ENCODE measurements at places on chromosomes 5 and 9.

GRCh38 chr5:137705106-137705505, 30.8 kb downstream of the KLHL3 start:
- DNase-seq, result peak; percentile 30

- peak; percentile 27 for DNase-seq
Measured at GRCh38 chr5:59097116-59097515, 514.2 kb downstream of the RAB3C start.

DNA sequence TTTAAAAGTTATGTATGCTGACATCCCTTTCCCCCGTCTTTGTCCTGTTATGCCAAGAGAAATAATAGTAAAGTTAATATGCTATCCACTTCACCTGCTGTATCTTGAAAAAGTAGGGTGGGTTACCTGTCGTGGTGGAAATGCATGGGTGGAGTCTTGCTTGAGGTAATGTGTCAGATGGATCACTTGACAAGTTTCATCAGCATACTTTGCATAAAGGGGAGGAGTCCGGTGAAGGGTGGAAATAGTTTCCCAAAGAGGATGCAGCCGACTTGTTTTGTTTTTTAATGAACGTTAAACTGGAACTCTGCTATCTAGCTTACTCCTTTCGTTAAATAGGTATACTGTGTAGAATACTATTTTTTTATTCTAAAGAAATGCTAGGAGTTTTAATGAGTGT, 9.0 kb upstream of the DMRT3 start:
- no peak for DNase-seq

GRCh38 chr5:68898951-68899471, 194.8 kb upstream of the SLC30A5 start:
- DNase-seq, result peak; percentile 42

DNA sequence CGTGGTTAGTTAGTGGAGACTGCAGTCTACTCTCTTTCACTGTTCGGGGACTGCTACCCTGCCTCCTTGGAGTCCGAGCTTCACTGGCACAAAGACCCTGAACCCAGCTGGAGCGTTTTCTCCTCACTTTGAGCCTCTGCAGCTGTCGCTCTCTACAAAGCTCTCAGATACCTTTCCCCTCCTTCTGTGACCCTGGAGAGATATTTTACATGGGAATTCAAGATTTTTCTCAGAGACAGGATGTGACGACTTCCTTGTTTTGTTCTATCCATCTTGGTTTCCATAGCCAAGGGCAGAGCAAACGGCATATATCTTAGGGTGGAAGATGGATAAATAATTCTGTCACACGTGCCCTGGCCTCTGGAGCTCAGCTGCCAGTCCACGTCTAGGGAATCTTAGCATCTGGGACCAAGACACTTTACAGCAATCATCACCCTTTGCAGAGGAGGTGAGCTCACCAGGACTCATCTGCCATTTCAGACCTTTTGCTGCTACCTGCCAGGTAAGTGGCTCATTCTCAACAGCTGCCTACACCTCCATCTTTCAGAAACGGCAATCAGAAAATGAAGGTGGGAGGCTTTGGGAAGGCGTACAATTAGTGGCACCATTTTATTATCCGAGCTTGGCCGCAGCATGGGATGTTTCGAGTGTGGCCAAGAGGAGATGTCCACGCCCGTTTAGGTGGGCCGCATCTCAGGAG, at the start of gene BTNL9:
Gene BTNL9, plus strand, starts transcription at position 336 of the 700 bp plus-strand sequence. CDS start 5,224 bp downstream, outside the sequence.
- DNase-seq, result no peak

DNA sequence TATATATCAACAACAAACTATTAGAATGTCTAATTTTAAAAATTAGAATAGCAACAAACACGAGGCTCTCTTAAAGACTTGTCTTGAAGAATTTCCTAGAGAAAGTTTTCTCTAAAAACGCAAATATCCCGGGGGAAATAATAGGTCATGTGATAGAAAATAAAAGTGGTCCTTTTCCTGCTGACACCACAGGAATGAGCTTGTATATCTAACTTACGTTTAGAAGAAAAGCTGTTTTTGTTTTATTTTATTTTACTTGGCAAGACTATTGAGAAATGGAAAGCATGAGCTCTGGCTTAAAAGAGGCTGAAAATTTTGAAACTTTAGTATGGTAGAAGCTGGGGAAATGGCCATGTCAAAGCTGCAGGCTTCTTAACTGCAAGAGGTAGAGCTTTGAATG, 465.0 kb downstream of the AGTPBP1 start:
- no peak for DNase-seq

DNA sequence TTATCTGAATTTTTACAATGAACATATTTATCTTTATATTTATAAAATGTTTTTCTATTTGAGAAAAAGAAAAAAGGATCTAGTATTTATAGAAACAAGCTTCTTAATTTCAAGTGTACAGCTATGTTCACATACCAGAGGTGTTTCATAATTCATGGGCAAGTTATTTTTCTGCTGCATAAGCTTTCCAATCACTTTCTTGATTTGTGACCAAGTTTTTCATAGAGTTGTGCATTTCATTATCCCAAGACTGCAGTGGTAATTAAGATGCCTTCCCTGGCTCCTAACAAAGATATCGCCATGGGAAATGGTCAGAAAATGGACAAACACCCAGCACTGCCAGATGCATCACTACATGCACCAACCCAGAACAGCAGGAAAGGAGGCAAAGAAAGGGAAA, 124.6 kb downstream of the GNAQ start:
- DNase-seq, result no peak

DNA sequence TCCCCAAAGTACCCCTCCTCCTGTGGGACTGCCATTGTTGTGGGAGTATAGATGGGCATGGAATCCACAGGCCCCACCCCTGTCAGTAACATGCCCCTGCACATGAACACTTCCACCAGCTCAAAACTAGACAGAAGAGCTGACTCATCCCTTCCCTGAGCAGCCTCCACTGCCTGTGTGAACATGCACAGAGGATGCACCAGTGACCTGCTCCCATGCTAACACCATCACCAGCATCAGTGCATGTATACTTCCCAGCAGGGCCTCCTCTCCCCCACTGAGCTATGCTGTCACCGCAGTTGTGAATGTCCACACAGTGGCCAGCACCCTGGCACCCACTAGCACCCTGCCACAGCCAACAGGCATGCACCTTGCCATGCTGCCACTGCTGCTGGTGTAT, 939.8 kb downstream of the EFNA5 start:
- no peak for DNase-seq

GRCh38 chr5:102583276-102584124, 84.7 kb upstream of the SLCO6A1 start:
- no peak for DNase-seq

GRCh38 chr5:95087816-95088317, 197.0 kb downstream of the MCTP1 start:
- DNase-seq, result no peak

DNA sequence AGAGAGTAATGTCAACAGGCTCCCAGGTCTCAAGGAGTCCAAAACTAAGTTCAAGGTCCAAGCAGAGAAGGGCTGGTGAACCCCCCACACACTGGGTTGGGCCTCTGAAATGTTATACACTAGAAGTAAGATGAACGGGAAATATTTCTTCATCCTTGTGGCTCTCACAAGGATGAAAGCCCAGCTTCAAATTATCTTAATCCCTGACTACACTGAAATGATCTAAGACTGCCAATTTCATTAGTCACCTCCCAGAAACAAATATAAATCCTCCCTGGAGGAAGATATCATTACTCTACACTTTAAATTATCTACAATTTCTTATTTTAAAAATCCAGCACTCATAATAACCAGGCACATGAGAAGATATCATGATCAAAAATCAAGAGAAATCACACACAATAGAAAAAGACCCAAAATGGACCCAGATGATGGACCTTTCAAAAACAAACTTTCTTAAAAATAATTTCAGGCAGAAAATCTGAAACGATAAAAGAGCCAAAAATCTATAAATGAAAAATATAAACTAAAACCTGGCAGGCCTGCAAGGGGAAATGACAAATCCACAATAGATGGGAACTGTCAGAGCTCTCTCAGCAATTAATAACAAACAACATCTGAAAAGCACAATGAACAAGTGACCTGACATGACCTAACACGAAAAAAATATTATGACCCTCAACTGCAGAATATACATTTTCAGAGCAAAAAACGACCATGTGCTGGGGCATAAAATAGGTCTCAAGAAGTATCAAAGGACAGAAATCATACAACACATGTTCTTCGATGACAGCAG, 117.4 kb downstream of the GPR21 start:
- DNase-seq, result no peak

GRCh38 chr9:4366591-4367330, 66.9 kb upstream of the GLIS3 start:
- peak; percentile 63 for DNase-seq

- DNase-seq, result no peak
Measured at GRCh38 chr5:61823065-61823464, 482.9 kb upstream of the KIF2A start.

DNA sequence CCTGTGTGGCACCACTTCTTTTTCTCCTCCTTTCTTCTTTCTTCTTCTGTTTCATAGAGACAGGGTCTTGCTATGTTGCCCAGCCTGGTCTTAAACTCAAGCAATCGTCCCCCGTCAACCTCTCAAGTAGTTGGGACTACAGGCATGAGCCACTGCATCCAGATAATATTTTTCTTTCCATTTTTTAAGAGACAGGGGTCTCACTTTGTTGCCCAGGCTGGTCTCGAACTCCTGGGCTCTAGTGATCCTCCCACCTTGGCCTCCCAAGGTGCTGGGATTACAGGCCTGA, 47.4 kb upstream of the IER5L start:
- no peak for DNase-seq

DNA sequence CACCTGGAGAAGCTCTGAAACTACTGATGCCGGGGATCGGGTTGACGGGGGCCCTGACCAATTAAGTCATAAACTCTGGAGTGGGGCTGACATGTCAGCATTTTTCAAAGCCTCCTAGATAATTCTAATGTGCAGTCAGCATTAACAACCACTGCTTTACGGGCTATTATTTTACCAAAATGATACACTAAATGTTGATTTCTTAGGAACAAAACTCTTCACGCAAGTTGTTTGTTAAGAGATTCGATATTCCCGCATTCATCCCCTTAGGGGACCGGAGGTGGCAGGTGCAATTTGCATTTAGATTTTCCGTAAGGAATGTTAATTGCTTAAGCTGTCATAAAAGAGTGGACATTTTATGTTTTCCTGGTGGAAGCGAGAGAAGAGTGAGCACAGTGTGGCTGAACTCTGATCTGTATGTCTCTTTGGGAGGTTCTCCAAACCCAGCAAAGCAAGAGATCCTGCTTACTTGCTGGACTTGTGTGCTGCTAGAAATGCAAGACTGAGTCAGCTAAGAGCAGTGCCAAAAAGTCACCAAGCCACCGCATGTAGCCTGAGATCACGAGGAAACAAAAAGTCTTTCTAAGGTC, 77.6 kb downstream of the UGCG start:
- peak; percentile 43 for DNase-seq

- DNase-seq, result no peak
Measured at GRCh38 chr9:137907776-137908175, 30.2 kb downstream of the CACNA1B start.

DNA sequence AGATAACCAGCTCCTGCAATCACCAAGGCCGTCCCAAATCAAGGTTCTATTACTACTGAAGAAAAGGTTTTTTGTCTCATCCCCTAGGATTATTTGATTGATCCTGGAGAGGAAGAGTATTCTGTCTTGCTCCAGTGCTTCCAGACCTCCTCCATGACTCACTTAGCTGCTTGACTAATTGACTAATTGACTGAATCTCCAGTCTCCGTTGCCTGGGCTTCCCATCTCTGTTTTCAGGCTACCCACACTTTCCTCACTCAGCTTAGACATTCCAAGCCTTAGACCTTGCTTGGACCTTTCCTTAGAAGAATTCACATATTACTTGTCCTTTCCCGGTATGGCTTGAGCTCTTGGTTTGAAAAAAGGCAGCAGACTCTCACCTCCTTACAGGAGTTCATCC, 60.6 kb downstream of the FRMD3 start:
- DNase-seq, result peak; percentile 67

- no peak for DNase-seq
Measured at GRCh38 chr5:137718611-137719010, 17.3 kb downstream of the KLHL3 start.

GRCh38 chr5:91293131-91293530, 90.0 kb downstream of the ARRDC3 start:
- no peak for DNase-seq

DNA sequence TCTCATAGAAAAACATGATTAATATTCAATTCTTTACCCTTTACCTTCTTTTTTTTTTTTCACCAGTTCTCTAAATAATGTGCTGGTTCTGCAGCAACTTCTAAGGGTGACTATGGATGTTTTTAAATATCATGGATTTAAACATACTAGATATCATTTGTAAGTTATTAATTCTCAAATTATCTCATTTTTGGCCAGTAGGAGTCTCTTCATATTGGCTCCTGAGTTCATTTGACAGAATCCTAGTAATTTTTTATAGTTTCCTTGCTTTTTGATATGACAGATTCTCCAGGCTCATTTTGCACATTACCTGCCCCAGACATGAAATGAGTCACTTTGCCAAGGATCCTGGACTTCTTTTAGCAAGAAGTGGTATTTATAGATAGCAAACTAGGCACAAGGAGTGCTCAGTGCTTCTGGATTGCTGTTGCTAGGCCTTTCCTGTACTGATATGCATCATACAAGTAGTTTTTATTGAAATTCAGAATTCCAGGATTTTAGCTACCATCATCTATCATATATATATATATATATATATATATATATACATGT, 201.3 kb upstream of the IL12B start:
- DNase-seq, result no peak

DNA sequence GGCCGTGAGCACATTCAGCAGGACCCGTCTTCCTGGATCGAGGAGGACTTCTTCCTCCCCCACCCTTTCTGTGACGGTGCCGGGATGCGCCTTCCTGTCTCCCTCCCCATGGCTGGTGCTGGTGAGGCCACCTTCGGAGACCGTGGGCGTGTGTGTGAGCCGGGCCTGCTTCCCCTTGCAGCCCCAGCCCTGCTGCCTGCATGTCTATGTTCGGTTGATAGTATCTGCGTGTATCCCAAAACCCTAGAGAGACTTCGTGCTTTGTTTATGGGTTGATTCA, 12.8 kb downstream of the CEP72 start:
- DNase-seq, result no peak

- peak; percentile 27 for DNase-seq
Measured at GRCh38 chr9:27019589-27019988, 14.1 kb upstream of the LRRC19 start.

DNA sequence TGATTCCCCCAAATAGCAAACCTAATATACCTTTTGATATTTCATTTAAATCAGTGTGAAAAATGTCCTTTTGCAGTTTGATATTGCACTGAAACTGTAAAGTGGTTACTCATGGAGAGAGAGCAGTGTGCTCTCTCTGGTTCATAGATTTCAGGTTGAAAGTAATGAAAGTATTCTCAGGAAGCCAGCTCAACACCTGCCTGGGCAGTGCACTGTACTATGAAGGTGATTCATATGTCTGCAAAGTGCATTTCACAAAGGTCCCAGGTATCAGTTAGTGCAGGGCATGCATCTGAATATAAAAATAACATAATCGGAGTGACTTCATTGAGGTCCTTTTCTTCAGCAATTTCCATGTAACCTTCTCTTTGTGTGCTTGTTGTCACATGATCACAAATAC, 274.3 kb downstream of the CDH18 start:
- DNase-seq, result no peak

DNA sequence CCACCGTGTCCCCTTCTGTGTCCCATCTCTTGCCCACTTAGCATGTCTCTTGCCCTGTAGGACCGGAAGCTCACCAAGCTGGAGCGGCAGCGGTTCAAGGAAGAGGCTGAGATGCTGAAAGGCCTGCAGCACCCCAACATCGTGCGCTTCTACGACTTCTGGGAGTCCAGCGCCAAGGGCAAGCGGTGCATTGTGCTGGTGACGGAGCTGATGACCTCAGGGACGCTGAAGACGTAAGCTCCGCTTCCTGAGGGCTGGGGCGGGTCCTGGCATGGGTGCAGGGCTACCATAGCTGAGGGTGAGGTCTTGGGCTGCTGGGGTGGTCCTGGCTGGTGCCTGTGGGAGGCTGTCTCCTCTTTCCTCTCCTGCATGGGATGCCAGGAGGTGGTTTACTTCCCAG, 45.7 kb downstream of the WNK2 start:
- DNase-seq, result no peak
